ENCODE measurements at places on chromosomes 6 and 20.

- no peak for DNase-seq
Measured at GRCh38 chr6:11012976-11013720, 31.0 kb downstream of the ELOVL2 start.

GRCh38 chr6:45801471-45802289, 214.0 kb downstream of the CLIC5 start:
- no peak for DNase-seq

- no peak for DNase-seq
Measured at GRCh38 chr6:17628873-17629272, 28.8 kb downstream of the FAM8A1 start.

DNA sequence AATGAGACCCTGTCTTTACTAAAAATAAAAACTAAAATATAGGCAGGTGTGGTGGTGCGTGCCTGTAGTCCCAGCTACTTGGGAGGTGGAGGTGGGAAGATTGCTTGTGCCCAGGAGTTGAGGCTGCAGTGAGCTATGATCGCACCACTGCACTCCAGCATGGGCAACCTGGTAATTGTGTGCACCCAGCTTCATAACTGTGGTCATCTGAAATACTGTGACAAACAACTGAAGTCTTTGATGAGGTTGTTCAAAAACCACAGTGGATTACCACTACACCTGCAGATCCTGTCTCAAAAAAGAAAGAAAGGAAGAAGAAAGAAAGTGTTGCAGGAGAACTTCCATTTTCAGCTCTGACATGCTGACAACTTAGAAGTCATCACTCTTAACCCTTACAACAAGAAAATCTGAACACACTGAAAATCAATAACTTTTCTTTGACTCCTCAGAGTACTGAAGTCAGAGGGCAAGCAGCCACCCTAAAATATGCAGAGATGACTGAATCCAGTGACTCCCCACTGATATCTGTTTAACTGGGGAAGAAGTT, 13.8 kb upstream of the ZBP1 start:
- no peak for DNase-seq

- DNase-seq = no peak
Measured at GRCh38 chr6:111995404-111995803, 58.5 kb upstream of the CCN6 start.

DNA sequence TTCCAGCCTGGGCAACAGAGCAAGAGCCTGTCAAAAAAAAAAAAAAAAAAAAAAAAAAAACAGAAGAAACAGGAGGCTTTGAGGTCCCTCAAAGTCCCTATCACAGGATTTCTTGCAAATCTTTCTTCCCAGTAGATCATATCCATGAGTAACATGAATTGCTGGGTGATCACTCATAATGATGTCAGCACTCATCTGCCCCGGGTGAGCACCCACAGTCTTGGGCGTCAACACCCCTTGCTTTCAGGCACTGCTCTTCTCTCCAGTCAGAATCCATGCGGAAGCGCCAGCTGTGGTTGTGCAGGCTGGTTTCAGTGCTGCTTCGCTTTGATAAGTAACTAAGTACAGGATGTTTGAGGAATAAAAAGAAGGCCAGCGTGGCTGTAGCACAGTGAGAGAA, 40.2 kb upstream of the INSM1 start:
- no peak for DNase-seq

GRCh38 chr6:116426551-116426950, 34.6 kb upstream of the CALHM6 start:
- DNase-seq = no peak

DNA sequence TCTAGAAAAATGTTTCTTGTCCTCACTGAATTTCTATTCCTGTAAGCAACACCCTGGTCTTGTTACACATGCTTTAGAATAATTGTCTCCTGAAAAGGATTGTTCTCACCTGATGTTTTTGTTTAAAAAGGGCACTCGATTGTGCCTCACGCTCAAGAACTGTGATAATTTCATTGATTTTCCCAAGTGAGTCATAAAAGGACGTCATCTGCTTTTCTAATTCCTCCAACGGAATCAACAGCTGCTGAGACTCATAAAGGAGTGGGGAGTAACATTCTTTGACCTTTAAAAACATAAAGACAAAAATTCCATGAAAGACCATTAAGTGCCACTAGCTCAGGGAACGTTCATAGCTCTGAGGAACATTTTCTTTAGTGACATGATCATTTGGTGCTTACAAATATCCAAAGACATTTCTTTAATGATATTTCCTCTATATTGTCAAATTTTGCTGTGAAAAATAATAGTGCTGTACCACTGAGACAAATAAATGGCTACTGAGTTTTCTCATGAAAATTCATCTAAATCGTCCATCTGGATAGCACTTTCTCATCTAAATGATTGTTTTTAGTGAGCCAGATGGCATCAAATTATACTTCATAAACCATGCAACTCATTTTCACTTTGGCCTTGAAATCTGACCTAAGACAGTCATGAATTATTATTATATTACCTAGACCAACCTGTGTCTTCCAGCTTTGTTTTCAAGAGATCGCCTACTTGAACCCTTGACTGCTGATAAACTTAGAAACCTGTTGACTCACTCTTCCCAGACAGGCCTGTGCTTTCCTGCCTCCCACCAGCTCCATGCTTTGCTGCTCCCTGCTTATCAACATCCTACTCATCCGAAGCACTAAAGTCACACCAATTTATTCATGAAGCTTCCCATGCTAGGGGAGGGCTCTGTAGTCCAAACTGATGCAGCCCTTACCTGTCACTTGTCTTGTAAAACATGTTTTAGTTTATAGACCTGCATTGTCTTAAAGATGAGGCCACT, 178.2 kb downstream of the SYNE1 start:
- DNase-seq = no peak

- DNase-seq = no peak
Measured at GRCh38 chr6:74942130-74942529, 263.7 kb downstream of the COL12A1 start.

GRCh38 chr20:9319687-9320384, 194.6 kb upstream of the LAMP5 start:
- no peak for DNase-seq

GRCh38 chr6:139356924-139357323, 17.5 kb downstream of the CITED2 start:
- DNase-seq = no peak

All from activated naive CD8-positive, alpha-beta T cell treated with anti-CD3 and anti-CD28 coated beads, Interleukin-2, amount 50 U/mL, for 16 hours (primary cell).